ENCODE measurements at places on chromosomes 4 and X.
A peak's percentile ranks its signal among the peaks of the same experiment; 100 is the strongest.

DNA sequence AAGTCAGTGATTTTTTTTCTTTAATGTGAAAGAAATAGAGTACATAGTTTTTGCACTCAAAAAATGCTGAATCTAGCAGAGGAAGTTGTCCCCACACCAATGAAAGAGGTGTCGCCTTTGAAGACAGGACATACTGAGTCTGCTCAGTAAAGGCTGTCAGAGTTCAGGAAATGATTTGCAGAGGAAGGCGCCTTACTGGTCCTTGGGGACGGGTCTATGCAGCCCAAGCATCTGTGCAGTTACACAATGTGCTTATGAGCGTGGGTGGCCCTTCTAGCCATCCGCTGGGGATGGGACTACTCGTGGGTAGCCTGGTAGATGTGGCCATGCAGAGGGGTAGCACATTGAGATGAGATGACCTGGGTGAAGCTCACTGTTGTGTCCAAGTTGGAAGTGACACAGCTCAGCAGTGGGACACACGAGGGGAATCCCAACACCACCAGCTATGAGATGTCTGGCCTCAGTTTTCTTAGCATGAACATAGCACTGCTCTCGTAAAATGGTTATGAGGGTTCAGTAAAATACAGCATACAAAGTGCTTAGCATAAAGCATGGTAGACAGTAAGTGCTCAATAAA is 116.5 kb upstream of the RBPJ start:
- no peak for DNase-seq

DNA sequence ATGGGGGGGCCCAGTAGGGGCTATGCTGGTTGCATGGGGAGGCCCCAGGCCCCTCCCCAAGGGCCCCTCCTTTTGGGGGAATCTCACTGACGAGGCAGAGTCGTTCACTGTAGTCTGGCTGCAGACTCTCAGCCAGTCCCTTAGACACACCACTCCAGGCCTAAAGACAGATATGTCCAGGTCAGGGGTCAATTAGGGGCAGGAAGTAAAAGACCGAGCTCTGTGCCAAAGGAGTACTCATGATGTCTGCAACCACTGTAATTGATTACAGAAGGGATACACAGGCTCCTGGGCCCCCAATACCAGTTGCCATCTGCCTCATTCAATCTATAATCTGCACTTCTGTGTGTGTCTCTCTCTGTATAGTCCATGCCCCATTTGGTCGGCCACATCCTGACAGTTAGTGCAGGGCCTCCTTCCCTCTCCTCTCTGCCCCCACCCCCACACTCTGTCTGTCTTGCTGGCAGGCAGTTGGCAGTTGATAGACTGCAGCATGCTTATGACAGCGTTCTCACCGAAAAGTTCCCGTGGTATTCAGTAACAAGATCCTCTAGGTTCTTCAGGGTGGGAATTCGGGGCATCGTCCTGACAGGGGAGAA is 1.3 kb upstream of the CXorf65 start:
- no peak for DNase-seq

DNA sequence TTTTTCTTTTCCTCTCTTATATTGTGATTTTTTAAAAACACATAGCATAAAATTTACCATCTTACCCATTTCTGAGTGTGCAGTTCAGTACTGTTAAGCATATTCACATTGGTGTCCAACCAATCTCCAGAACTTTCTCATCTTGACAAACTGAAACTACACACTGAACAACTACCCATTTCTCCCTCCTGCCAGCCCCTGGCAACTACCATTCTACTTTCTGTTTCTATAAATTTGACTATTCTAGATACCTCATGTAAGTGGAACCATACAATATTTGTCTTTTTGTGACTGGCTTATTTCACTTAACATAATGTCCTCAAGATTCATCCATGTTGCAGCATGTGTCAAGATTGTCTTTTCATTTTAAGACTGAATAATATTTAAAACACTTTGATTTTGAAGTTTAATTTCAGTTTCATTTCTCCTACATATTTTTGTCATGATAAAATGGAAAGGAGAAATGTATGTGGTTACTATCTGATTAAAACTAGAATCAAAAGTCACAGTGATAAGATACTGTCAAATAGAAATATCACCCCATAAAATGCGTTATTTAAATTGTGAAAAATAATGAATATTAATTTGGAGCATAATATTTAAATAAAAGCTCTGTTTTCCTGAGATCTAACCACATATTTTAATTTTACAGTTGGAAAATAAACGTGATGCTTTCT is 122.8 kb downstream of the DIPK2B start:
- peak; percentile 8 for DNase-seq

GRCh38 chr4:168188754-168189153 is 96.4 kb downstream of the ANXA10 start:
- DNase-seq = no peak

DNA sequence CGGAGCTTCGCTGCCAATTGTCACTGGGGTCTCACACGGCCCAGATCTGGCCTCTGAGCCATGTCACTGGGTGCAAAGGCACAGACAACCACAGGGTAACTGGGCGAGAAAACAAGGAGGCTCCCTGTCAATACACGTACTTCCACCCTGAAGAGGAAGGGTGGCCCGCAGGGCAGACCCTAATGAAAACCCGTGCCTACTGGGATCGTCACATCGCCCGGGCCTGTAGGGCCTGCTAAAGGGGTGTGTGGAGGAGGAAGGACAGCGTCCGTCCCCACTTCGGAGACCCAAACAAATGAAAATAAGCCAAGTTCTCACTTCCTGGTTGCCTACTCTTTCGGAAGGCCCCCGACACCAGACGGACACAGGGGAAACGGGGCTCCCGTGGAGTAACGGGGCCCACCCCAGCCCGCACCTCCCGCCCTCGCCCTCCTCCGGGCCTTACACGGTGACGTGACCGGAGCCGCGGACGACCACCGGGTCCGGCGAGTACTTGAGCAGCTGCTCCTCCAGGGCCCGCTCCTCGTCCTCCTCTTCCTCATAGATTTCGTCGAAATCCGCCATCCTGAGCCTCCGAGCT is 578 bp downstream of the CHIC2 start:
- no peak for DNase-seq

DNA sequence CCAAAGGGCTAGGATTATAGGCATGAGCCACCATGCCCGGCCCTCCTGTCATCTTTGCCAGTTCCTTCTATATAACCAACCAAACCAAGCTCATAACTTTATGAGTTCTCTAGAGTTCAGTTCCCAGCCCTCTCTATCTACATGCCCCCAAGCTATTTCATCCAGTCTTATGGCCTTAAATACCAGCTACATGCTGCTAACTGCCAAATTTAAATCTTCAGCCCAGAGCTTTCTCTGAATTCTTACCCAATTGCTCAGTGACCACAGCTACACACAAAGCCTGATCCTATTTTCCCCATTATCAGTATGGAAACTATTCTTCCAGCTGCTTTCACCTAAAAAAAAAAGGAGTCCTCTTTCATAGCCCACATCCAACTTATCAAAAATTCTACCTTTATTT is 23.1 kb downstream of the TMEM184C start:
- peak; percentile 78 for DNase-seq

DNA sequence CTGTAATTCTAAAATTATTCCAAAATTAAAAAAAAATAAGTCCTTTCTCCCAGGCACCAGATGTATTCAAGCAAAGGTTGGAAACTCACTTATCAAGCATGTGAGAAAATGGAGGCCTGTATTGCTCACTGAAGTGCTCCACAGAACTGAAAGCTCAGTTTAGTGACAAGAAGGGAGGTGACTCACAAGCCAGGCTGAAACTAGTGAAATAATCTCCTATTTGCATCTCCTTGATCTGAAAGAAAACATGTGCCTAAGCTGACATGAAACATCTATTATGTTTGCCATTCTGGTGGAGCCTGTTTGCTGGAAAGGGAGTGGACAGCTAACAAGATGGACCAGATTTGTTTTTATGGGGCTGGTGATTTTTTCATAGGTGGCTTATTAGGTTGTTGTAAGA is 54.0 kb upstream of the AMELX start:
- peak; percentile 15 for DNase-seq
